Ureter (tissue), 1 donor: ENCODE measurements at places on chromosomes 1 and 21. TPM values are rescaled to one million over a fixed set of nuclear protein-coding genes. Genes with fewer than 3 reads are reported as not detected.

DNA sequence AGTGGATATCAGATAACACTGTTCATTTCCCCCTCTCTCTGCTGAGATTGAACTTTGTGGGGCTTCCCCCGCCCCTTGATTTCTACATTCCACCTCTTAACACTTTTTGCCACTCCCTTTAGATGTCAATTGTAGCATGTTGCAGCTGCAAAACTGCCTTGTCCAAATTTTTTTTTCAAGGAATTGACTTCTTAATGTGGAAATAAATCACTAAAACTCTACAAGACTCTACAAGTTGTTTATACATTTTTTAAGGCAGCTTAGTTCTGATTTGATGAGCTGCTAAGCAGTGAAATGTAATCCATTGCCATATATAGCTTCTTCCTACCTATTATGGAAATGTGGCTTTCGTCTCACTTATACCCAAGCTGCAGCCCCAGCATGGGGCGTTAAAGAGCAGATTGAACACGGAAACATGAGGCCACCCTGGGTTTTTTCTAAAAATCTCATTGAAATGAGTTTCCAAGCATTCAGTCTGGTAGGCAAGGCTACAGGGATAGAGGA lies 132.2 kb downstream of the SYT2 start:
- DNase-seq: no peak

DNA sequence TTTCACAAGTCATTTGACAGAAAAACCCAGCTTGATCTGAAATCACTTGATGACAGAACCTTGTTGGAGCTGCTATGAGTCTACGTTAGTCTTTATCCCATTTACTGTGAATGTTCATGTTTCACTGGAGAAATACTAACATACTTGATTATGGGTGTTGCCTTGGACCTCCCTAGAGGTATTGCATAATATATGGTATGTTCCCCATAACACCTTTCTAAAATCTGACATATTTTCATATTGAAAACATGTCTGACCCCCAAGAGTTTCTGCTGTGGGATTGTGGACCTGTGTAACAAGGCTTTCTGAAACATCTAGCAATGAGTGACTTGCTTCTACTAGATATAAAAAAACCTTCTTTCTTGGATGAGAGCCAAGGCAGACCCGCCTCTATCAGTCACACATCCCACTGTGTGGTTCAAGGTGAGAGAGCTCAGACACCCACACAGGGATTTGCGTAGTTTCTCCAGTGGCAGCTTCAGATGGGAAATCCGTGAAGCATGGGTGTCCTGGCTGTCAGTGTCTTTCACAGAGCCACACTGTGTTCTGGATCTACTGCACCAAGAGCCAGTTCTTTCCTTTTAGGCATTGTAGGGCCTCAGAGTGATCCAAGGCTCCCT lies 4.6 kb downstream of the NENF start:
- DNase-seq: no peak

DNA sequence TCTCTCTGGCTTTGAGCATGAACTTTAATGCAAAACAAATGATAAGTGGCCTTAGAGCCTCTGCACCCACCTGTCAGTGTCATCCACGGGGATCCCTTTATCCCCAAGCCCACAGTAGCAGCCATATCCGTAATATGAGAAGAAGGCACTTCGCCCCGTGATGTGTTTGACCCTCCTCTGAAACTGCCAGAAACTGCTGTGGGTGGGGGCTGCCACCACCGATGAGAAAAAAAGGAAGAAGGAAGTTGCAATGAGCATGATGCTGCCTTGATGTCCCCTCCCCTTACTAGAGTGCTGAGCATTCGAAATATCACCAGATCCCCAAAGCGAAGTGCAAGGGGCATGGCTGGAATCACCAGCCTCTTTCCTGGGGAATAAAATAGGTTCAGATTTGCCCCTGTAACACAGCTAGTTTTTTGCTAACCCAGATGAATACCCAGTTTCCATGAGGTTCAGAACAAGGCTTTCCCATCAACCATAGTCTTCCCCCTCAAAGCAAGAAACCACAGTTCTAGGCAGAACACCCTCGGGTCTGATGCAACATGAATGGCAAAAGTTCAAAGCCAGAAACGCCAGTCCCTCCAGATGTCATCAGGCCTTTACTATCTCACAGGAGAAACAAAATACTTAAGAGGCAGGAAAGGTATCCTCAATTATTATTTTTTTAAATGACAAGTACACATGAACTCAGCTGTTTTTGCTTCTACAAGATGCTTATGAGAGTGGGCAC lies 10.8 kb upstream of the UBXN10 start:
- DNase-seq: no peak

DNA sequence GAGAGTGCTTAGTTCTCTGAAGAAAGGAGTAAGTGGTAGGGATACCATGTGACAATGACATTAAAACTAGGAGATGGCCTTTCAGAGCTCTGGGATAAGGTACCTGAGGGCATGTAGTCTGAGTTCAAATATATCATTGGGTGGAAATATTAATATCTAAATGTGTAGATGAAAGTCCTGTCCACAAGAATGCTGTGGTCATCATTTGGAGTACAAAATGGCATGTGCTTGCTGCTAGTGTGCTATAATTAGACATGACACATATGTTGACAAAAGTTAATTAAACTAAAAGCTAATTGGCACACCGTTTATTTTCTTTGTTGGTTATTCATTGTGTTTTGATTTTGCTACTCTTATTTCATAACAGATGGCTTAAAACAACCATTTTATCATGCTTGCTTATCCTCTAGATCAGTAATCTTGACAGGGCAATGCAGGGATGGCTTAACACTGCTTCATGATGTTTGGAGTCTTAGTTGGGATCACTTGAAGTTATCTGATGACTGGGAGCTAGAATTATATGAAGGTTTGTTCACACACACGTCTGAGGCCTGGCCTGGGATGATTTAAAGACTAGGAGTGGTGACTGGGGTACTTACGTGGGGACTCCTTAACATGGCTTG lies 31.0 kb downstream of the CC2D1B start:
- no peak for DNase-seq

DNA sequence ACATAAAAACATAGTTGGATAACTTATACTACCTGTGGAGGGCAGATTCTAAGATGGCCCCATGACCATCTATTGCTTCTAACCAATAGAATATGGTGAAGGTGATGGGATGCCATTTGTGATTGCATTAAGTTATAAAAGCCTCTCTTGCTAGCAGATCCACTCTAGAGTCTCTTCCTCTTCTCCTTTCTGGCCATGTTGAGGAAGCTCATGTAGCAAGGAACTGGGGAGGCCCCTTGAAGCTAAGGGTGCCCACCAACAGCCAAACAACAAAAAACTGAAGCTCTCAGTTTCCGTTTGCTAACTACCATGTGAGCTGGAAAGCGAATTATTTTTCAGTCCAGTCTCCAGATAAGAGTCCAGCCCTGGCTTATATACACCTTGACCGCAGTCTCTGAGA lies 16.0 kb upstream of the AGO1 start:
- DNase-seq: no peak

DNA sequence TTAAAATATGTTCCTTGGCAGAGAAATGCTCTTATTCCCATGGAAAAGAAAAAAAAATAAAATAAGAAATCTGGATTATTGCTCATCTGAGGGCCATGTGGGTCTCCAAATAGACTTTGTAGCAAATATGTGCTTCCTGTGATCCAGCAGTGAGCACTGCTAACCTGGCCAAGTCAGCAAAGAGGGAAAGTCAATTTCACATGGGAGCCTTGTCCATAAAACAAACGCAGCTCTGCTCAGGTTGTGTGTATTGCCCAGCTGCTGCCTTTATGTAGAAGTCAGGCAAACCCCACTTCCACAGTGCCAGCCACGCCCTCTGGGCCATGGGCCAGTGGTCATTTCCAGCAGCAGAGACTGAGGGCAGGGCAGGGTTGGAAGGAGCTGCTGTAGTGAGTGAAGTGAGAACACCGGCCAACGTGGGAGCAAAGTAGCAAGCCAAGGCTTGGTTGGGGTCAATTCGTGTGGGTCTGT lies 174.3 kb downstream of the LYPLAL1 start:
- DNase-seq: peak; percentile 43

DNA sequence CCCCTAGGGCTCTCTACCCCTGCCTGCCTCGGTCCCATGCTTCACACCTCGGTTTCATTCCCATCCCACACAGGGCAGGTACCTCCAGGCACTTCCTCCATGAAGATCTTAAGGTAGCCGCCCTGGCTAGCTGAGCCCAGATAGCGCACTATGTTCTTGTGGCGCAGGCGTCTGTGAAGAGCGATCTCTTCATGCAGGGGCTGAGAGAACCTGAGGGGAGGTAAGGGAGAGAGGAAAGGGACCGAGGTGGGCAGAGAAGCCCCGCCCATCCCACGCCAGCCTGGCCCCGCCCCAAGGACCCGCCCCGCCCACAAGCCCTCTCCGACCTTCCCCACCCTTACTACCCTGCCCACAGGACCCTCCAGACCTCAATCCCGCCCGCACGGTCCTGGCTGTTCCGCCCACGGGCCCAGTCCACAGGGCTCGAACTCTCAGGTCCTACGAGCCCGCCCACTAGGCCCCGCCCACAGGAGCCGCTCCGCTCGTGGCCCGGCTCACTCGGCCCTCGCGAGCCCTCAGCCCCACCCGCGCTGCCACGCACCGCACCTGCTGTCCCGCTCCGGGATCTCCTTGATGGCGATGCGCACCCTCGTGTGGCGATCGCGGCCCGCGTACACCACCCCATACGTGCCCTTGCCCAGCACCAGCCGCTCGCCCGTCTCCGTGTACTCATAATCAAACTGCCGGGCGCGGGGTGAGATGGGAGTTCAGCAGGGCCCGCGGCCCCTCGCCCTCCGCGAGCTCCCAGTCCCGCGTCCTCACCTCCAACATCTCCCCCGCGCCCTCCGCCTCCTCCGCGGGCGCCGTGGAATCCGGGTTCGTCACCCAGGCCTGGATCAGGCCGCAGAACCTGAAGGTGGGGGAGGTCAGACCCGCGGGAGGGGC lies 6.4 kb downstream of the MAP3K6 start:
- no peak for DNase-seq

DNA sequence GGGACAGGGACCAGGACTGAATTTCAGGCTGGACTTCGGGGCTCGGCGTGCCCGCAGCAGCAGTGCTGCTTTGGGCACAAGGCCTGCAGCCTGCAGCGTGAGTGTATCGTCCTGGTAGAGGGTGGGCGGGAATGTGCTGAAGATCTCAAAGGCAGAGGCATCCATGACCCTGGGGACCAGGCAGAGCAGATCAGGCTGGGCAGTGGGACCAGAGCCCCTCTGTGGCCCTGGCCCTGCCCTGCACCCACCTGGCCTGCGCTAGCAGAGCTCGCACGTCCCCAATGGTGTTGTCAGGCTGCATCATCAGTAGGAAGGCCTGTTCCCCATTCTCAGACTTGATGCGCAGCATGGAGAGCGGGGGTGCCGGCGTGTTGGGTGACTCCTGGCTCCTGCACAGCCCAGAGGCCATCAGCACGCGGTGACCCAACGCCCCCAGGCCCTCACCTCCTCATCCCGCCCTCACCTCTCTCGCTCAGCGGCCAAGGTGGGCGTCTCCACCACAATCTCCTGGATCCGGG lies 2.6 kb downstream of the SH3BGRL3 start:
- no peak for DNase-seq

DNA sequence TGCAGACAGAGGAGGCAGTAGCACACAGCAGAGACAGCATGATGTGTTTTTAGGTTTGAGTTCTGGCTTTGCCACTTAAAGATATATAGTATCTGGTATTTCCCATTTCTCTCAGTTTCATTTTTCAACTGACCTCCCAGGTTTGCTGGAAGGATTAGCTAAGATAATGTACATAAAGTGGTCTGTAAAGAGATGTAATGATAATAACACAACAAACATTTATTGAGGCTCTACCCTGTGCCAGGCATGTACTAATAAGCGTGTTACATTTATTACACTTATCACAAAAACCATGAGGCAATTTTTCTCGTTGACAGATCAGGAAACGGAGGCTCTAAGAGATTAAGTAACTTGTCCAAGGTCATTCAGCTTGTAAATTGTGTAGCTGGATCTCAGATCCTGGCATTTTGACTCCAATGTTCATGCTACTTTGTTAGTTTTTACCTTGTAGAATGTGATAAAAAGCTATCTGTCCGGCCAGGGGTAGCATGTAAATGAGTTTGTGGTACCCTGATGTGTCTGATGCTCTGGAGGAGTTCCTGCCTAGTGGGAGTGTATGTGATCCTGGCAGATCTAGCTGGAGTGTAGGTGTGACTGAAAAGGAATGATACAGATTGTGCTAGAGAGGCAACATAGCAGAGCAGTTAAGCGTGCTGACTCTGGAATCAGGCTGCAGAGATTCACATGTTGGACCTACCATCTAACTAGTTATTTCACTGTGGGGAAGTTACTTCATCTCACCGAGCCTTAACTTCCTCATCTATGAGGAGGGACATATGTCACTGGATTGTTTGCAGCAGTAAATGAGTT lies 146.6 kb downstream of the VPS13D start:
- DNase-seq: no peak

- no peak for DNase-seq
Measured at GRCh38 chr1:202029727-202030126, 19.3 kb downstream of the ELF3 start.

GRCh38 chr1:62325681-62326080 lies 6.4 kb upstream of the KANK4 start:
- DNase-seq: no peak

DNA sequence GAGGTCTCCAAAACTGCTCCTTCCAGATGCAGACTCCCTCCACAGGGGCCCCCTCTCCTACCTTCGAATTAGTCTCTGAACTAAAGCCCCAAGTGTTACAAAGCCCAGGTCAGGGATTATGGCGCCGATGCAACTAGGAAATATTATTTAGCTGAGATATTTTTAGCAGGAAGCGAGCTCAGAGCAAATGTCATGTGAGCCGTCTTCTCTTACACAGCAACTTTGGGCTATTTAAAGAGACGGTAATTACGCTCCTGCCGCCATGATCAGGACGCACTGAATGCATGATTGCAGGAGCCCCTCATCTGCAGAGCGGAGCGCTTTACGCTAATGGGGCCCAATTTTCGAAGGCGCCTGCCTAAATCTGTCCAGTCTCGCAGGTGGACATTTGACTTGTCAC lies 55.3 kb upstream of the TARDBP start:
- no peak for DNase-seq

Gene LGR6
- total RNA-seq: 9.2 TPM

Gene KRTAP19-1
- not detected for total RNA-seq

Gene SLFNL1
- 0.68 TPM for total RNA-seq

Gene KIAA1614
- total RNA-seq: 5.6 TPM

Gene CCDC27
- total RNA-seq: not detected
